ENCODE measurements at places on chromosomes 7 and 10.

GRCh38 chr7:31073326-31074119 is 21.4 kb downstream of the ADCYAP1R1 start:
- DNase-seq: no peak

GRCh38 chr10:15245530-15245929 is 77.0 kb upstream of the NMT2 start:
- no peak for DNase-seq

DNA sequence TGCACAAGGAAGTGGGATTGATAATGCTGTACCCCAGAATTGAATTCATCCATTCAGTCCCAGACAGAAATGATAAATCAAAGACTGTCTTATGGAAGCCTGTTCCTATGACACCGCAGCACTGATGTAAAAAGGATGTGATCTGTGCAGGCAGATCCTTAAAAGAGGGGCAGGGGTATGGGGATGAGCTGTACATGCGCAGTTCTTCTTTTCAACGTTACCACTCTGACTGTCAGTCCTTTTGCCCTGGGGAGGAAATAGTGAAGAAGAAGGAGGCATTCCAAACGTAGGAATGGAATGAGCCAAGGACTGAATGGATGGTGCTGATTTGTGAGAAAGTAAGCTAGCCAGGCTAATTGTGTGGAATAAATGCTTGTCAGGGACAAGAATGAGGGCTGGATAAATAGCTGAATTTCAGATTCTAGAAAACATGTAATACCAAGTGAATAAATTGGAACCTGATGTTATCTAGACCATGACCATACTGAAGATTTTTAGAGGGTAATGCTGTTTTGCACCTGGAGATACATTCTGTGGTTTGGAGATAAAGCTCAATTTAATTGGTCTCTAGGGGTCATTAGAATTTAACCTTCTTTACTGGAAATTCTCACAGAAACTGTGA is 509.3 kb downstream of the SORCS3 start:
- DNase-seq: no peak

- no peak for DNase-seq
Observed at GRCh38 chr7:155428171-155428834, 29.6 kb upstream of the EN2 start.

GRCh38 chr7:111041577-111041976 is 49.4 kb upstream of the LRRN3 start:
- DNase-seq: no peak

All from osteocyte (in vitro differentiated cells).